GM13977 (cell line): ENCODE measurements at places on chromosomes 5 and 9.

DNA sequence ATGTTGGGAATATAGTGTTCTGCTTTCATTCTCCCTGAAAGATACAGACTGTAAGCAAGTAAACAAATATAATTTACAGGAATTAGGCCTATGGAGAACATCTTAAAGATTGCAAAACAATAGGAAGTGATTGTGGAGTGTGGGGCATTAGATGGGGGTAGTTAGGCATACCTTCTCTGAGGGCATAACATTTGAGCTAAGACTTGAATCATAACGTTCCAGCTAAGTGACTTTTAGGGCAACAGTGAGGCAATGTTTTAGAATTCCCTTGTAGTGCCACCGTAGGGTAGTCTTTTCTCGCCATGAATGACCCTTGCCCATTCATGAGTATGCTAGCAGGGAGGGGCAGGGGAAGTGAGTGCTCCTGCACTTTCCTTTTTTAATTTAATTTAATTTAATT is 173.3 kb downstream of the SPATA31D1 start:
- no peak for DNase-seq

DNA sequence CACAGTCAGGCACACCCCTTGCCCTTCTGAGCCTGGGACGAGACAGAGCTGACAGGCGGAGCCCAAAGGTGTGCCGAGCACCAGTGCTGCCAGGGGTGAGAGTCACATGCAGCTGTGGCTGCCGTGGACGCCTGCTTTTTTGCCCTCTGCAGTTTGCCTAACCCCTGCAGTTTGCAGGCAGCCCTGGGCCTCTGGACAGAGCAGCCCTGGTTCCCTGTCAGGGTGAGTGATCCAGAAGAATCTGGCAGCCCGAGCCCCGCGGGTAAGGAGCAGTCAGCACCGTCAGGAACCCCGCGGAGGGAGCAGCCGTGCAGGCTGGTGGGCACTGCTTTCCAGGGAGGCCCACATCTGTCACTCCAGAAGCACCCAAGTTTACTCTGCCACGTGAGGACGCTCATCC is 30.3 kb downstream of the CEP72 start:
- DNase-seq: no peak

DNA sequence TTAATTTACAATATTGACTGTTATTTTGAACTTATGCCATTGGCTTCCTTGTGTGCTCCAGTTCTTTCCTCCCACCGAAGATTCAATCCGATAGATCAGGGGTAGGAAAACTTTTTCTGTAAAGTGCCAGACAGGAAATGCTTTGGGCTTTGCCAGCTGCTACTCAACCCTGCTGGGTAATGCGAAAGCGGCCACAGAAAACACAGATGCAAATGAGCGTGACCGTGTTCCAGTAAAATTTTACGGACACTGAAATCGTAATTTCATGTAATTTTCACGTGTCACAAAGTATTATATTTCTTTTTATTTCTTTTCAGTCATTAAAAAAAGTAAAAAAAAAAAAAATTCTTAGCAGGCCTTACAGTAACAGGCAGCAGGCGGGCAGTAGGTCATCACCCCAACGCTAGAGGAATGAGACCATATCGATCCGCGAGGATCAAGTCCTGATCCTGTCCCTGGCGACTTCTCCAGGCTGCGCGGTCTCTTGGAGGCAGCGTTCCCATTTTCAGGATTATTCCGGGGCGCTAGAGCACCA is 599 bp downstream of the NMRK1 start:
- no peak for DNase-seq

DNA sequence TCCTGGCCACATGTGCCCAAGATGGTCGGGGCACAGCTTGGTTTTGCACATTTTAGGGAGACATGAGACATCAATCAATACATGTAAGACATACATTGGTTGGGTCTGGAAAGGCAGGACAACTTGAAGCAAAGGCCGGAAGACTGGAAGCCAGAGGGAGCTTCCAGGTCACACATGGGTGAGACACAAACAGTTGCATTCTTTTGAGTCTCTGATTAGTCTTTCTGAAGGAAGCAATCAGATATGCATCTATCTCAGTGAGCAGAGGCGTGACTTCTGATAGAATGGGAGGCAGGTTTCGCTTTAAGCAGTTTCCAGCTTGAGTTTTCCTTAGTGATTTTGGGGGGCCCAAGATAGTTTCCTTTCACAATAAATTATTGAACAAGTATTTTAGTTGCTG is 172.5 kb downstream of the RASEF start:
- no peak for DNase-seq

DNA sequence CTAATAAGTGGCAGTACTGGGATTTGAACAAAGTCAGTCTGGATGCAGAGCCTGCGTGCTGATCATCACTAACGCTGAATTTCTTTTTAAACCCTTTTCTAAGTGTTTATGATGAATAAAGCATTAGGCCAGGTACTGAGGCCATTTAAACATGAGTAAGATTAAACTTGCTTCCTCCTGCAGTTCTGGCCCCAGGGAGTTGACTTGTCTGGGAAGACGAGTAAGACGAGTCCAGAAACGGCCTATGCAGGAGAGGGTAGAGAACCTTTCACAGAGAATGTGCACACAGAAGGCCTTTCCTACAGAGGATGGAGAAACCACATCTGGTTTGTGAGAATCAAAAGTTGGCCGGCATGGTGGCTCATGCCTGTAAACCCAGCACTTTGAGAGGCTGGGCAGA is 42.9 kb downstream of the SPRY4 start:
- no peak for DNase-seq

- DNase-seq: no peak
These were observed 542 bp downstream of the FKBP15 start for GRCh38 chr9:113220467-113221002.

DNA sequence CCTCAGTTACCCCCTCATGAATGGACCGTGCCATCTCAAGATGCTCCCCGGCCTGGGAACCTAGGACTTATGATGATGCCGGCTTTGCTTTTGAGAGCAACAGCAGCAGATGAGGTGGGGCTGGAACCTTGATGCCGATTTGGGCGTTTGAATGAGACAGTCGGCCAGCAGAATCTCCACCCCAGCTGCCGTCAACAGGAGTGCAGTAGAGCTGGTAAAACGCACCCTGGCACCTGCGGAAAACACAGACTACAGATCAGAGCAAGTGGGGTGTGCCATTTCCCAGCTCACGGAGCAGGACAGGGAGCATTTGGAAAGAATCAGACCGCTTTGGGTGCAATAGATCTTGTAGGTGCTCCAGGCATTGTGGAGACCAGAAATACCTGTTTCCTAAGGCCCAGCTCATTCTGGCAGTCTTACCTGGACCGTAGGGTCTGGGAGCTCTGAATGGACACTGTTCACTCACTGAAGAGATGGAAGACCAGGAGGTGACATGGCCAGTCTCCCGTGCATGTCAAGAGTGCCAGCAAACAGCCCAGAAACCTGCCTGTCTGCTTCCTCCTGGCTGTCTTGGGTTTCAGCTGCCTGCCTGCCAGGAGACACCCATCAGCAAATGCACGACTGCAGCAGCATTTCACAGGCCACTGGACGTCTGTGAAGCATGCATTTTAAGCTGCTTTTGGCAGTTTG is 317.7 kb upstream of the IRX4 start:
- no peak for DNase-seq

GRCh38 chr5:138180183-138180782 is 1.4 kb downstream of the KIF20A start:
- peak; percentile 51 for DNase-seq
